Sigmoid colon (tissue), 7 donors: ENCODE measurements at places on chromosomes 4 and X. TPM values are rescaled to one million over a fixed set of nuclear protein-coding genes. Genes with fewer than 3 reads are reported as not detected.

Gene BGN
- 13.3 TPM for total RNA-seq

Gene FAM53A
- total RNA-seq = 4.1 TPM

Gene MCUB
- 5.0 TPM for total RNA-seq

Gene PWWP3B
- total RNA-seq = 0.54 TPM

Gene ANOS1
- total RNA-seq = 1.8 TPM

Gene RNF150
- total RNA-seq = 53.2 TPM

DNA sequence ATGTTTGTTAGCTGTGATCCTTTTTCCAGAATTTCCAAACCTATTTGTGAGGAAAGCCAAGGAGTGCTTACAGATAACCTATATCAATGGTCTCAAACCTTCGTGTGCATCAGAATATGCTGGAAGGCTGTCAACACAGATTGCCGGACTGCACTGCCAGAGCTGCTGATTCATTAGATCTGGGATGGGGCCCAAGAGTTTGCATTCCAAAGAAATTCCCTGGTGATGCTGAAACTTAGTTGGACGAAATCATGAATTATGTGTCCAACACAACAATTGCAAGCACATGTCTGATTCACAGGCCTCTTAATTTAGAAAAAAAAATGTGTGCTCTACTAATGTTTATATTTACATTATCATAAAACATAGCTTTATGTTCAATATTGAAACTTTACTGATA is 544.0 kb upstream of the AMOT start:
- no peaks in the 10 kb centered on the region for H3K36me3 ChIP-seq
- H3K27me3 ChIP-seq = no peaks in the 10 kb centered on the region
- H3K4me1 ChIP-seq = no peaks in the 10 kb centered on the region
- DNase-seq = no peak
- H3K27ac ChIP-seq = no peak overlapping the region
- H3K4me3 ChIP-seq = no peak overlapping the region

- no peak overlapping the region for H3K4me3 ChIP-seq
- no peaks in the 10 kb centered on the region for H3K36me3 ChIP-seq
Measured at GRCh38 chrX:105477351-105477750, 256.9 kb upstream of the TEX13A start.

DNA sequence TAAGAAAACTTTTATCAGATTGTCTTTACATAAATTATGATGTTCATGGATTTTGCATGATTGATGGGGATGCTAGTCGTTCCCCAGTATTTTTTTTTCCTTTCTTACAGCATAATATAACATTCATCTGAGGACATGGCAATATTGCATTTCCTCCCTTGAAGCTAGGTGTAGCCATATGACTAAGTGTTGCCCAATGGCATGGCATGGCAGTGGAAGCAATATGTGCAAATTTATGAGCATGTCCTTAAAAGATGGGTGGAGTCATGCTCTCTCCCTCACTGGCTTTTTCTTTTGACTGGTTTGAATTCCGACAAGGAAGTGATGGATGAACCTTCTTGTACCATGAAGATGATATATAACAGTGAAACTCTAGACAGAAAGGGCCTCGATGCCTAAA is 96.3 kb downstream of the BANK1 start:
- no peaks in the 10 kb centered on the region for H3K4me1 ChIP-seq
- H3K27ac ChIP-seq = no peak overlapping the region
- no peak overlapping the region for H3K4me3 ChIP-seq
- H3K36me3 ChIP-seq = no peaks in the 10 kb centered on the region
- H3K27me3 ChIP-seq = no peaks in the 10 kb centered on the region
- DNase-seq = no peak

DNA sequence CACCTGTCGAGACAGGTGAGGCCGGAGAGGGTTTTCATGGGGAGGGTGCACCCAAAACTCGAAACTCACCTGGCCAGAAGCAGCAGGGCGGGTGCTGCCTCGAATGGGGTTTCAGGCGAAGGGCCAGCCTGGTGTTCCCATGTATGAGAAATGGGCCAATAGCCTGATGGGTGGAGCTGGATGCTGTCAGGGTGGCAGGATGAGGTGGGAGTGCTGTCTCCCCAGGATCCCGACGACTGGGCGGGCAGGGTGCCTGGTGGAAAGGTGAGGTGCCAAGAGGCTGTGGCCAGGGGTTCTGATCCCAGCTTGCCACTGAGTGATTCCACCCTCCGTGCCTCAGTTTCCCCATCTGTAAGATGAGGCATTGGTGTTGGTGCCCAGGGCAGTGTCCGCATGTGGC is 16.8 kb upstream of the SH3TC1 start:
- H3K4me1 ChIP-seq = no peaks in the 10 kb centered on the region
- no peak overlapping the region for H3K27ac ChIP-seq
- no peak overlapping the region for H3K4me3 ChIP-seq
- DNase-seq = no peak
- H3K27me3 ChIP-seq = no peaks in the 10 kb centered on the region

- H3K36me3 ChIP-seq = peaks cover 25% of the 10 kb centered on the region
- peak overlapping the region; percentile 50 for H3K27ac ChIP-seq
- no peaks in the 10 kb centered on the region for H3K4me1 ChIP-seq
- DNase-seq = no peak
- no peaks in the 10 kb centered on the region for H3K27me3 ChIP-seq
Measured at GRCh38 chrX:48937054-48937907, 18.5 kb upstream of the PIM2 start.

GRCh38 chr4:157741642-157742041 is 431.2 kb downstream of the GASK1B start:
- H3K4me3 ChIP-seq = no peak overlapping the region
- H3K27me3 ChIP-seq = no peaks in the 10 kb centered on the region
- no peak overlapping the region for H3K27ac ChIP-seq
- no peaks in the 10 kb centered on the region for H3K36me3 ChIP-seq
- H3K4me1 ChIP-seq = no peaks in the 10 kb centered on the region

- H3K4me3 ChIP-seq = no peak overlapping the region
- H3K27ac ChIP-seq = no peak overlapping the region
- no peaks in the 10 kb centered on the region for H3K4me1 ChIP-seq
- no peaks in the 10 kb centered on the region for H3K36me3 ChIP-seq
Measured at GRCh38 chr4:617644-618641, 7.4 kb upstream of the PDE6B start.

DNA sequence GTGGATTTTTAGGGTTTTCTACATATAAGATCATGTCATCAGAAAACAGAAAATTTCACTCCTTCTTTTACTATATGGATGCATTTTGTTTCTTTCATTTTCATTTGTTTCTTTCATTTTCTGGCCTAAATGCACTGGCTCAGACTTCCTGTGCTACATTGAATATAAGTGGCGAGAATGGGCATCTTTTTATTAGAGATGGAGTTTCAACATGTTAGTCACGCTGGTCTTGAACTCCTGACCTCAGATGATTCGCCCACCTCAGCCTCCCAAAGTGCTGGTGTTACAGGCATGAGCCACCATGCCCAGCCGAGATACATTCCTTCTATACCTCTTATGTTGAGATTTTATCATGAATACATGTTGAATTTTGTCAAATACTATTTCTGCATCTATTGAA is 61.8 kb downstream of the BRWD3 start:
- H3K27ac ChIP-seq = no peak overlapping the region
- no peak for DNase-seq
- H3K4me3 ChIP-seq = no peak overlapping the region
- H3K4me1 ChIP-seq = no peaks in the 10 kb centered on the region
- H3K27me3 ChIP-seq = no peaks in the 10 kb centered on the region

DNA sequence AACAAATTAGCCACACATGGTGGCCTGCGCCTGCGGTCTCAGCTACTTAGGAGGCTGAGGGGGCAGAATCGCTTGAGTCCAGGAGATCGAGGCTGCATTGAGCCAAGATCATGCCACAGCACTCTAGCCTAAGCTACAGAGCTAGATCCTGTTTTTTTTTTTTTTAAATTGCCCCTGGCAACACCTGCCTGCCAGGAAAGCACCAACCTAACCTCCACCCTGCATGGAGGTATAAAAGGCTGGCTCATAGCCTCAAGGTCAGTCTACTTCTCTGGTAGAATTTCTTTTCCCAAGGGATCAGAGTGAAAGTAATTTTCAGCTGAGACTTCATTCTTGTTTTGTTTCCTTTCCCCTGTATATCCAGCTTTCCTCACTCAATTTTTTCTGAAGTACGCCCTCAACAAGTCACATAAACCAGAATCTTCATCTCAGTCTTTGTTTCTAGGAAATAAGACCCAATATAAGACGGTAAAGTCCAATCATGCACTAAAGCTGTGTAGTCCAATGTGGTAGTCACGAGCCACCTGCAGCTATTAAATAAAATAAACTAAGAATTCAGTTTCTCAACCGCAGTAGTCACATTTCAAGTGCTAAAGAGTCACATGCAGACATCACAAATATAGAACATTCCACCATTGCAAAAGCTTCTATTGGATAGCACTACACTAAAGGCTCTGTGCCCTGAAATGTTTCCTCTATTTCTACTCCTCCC is 113.3 kb downstream of the HPGD start:
- H3K27me3 ChIP-seq = no peaks in the 10 kb centered on the region
- H3K4me3 ChIP-seq = no peak overlapping the region
- H3K36me3 ChIP-seq = no peaks in the 10 kb centered on the region
- no peak for DNase-seq
- no peak overlapping the region for H3K27ac ChIP-seq

GRCh38 chr4:87286970-87287369 is 35.7 kb downstream of the HSD17B13 start:
- no peaks in the 10 kb centered on the region for H3K27me3 ChIP-seq
- H3K36me3 ChIP-seq = no peaks in the 10 kb centered on the region
- no peak for DNase-seq
